ENCODE measurements at places on chromosomes 13 and 19.

- DNase-seq, result no peak
Observed at GRCh38 chr13:97120976-97121375, 101.2 kb upstream of the MBNL2 start.

- no peak for DNase-seq
Observed at GRCh38 chr19:54530866-54531265, 28.2 kb downstream of the LAIR2 start.

DNA sequence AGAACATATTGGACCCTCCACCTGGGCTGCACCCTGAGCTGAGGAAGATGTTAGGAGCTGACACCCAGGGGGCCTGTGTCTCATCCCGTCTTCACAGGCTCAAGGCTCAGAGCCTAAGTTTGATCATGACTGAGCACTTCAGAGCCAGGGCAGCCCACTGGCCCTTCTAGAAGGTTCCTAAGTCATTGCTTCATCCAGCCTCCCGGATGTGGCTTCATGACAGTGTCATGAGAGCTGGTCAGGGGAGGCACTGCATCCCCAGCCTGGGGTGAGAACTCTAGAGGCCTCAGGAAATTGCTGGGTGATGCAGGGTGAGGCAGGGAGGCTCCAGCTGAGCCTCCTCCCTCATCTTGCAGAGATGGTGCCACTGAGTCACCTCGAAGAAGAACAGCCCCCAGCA lies 24.9 kb upstream of the PIK3R2 start:
- DNase-seq, result no peak

DNA sequence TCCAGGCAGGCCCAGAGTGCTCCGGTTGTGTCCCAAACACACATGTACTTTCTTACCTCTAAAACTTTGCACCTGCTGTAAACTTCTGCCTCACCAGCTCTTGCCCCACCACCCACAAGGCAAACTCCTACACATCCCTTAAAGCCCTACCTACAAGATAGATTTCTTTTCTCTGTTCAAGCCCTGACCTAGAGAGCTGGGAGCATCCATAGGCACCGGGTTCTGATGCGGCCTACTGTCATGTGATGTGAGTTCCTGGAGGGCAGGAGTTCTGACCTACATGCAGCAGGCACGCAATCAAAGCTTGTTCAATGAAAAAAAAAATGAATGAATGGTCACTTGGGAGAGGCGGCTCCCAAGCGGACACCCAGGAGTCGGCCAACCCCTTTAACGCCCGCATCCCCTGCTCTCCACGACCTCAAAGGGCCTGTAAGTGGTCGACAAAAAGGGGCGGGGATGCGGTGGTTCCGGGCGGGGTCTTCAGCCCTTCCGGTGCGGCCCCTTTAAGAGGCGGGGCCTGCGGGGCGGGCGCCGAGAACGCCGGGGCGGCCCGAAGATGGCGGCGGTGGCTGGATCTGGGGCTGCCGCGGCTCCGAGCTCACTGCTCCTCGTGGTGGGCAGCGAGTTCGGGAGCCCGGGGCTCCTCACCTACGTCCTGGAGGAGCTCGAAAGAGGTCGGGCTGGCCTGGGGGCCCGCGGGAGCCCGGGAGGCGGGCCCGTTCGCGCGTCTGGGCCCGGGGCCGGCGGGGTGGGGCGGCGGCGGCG lies at the start of gene MAP1S:
TSS of gene MAP1S (plus strand) at position 534 of the 765 bp plus-strand sequence. CDS start at position 557, 23 bp downstream.
- DNase-seq, result peak; percentile 96

DNA sequence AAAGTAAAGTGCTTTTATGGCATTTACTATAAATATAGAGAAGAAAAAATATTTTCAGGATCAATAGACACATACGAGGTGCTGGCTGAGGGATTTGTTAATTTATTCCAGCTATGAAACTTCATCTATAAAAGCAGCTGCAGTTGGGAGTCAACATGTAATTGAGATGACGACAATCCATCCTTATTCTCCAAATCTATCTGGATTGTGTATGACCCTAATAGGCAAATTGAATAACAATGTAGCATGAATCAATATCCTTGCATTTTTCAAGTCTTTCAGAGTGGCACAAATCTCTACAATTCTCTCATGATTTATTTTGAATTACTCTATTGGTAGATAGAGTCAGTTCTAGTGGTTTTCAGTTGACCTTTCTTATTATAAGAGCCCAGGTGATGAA lies 1296.5 kb upstream of the SPRY2 start:
- DNase-seq, result no peak

GRCh38 chr19:39927524-39928356 lies 6.7 kb downstream of the FCGBP start:
- DNase-seq, result no peak

- DNase-seq, result no peak
Observed at GRCh38 chr19:2987797-2988196, 10.4 kb downstream of the TLE6 start.

DNA sequence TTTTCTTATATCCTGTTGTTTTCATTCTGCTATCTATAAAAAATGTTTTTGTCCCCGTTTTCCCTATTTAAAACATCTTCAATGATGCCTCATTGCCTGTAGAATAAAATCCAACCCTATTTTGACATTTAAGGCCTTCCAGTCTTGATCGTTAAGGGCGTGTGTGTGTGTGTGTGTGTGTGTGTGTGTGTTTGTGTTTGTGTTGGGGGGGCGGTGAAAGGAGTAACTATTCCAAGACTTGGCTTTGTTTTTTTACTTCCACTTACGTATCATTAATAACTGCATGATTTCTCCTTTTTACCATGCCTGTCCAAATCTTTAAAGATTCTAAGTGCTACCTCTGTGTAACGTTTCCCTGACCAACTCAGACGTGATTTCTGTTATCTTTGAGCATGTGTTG lies 784 bp downstream of the PIBF1 start:
- DNase-seq, result no peak

- DNase-seq, result no peak
Observed at GRCh38 chr19:46344363-46344762, 2.5 kb upstream of the PPP5C start.

GRCh38 chr19:46373491-46374359 lies 26.8 kb downstream of the PPP5C start:
- DNase-seq, result no peak

- no peak for DNase-seq
Observed at GRCh38 chr13:51068501-51068900, 42.6 kb downstream of the C13orf42 start.

- DNase-seq, result no peak
Observed at GRCh38 chr19:48398102-48398374, 4.6 kb downstream of the GRIN2D start.

DNA sequence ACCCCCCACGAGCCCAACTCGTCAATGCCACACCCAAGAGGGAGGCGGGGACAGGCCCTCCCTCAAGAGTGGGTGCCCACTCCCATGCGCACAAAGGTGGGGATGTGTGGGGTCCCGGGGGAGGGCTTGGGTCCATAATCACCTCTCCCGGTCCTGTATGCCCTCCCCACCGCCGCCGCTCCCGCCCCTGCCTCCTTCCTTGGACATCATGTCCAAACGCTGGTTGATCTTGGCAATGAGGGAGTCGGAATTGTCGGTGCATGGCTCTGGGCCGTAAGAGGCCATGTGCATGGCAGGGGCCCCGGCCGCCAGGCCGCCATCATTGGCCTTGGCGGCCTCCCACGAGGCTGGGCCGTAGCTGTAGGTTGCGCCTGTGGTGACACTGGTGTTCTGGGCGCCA lies 5.9 kb downstream of the AKAP8 start:
- DNase-seq, result no peak

- no peak for DNase-seq
Observed at GRCh38 chr13:100291624-100292023, 202.7 kb downstream of the PCCA start.

- peak; percentile 41 for DNase-seq
Observed at GRCh38 chr19:492091-492531, 4.2 kb upstream of the MADCAM1 start.

DNA sequence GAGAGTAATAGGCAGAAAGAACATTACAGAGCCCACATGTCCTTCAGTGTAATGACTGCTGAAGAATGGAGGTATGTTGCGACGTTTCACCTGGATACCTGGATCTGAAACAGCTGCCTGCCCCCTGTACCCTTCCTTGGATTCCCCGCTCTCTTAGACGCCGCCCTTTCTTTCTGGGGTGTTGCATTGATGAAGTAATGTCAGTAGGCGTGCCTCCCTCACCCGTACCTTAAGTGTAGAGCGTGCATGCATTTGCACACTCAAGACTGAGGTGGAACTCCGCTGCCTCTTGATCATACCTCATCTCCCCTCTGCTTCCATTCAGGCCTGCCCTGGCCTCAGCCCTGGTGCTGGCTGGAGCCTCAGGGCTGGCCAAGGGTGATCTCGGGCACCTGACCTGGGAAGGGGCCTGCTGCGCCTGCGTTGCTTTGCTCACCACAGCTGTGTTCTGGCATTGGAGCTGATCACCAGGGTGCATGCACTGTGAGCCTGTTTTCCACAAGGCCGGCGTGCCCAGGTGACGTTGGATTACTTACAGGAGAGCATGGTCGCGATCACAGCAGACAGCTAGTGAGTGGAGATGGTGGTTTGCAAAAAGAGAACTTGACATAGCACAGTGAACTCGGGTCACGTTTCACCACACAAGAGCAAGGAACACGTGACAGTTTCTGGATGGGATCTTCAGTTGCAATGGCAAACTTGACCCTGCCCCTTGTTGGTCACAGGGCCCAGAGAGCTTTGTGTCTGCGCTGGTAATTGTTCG lies 99.0 kb downstream of the ARHGEF7 start:
- no peak for DNase-seq
